PC-3 (cell line): ENCODE measurements at places on chromosomes 16 and 17. TPM values are rescaled to one million over a fixed set of nuclear protein-coding genes. Genes with fewer than 3 reads are reported as not detected.

The ADAMTS18 gene
- total RNA-seq, result not detected in 2 replicates

The SSTR5 gene
- total RNA-seq, result 0.51 and 1.0 TPM in 2 replicates

The TBC1D3L gene
- 4.8 and 5.4 TPM in 2 replicates for total RNA-seq

The SERPINF2 gene
- total RNA-seq, result 2.2 and 2.5 TPM in 2 replicates

The CFAP97D1 gene
- 0.12 and 0.29 TPM in 2 replicates for total RNA-seq

The CRYM gene
- total RNA-seq, result not detected in 2 replicates

The VASN gene
- total RNA-seq, result 12.2 and 13.6 TPM in 2 replicates

The KRTAP4-6 gene
- total RNA-seq, result not detected in 2 replicates
